ENCODE measurements at places on chromosomes 7 and 10.

DNA sequence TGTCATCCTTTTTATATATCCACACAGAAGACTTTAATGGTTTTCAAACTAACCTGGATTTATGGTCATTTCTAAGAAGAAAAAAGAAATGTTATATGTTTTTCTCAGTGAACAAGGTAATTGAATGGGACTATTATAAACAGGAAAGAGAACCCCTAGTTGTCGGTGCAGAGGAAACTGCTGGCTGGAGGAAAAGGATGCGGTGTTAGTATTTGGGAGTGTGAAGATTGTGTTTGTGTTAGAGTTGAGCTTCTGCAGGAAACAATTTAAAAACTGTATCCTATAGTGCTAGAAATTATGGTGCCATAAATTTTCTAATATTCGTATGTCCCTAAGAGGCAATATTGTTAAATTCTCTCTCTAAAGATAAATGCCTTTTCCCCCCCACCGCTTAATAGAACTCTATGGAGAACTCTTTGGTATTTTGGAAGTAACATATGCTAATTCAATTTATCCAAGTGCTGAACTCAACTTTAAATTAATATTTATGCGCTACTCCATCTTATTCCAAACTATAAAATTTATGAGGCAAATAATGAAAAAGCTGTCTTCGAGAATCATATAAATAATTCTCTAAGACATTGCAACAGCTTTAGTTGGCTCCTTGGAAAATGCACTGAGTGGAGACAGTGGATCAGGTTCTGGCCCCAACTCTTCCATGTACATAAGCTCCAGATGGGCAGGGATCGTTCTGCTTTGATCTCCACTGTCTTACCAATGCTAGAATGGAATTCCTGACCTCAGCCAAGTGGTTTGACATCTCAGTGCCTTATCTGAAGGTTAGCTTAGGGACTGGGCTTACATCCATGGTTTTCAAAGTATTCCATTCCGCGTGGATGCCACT is 5.6 kb downstream of the BZW2 start:
- DNase-seq: no peak

GRCh38 chr7:107939573-107940489 is 48.8 kb downstream of the DLD start:
- DNase-seq: no peak

- DNase-seq: no peak
These were observed 20.9 kb downstream of the CYP3A7 start for GRCh38 chr7:99713995-99714570.

DNA sequence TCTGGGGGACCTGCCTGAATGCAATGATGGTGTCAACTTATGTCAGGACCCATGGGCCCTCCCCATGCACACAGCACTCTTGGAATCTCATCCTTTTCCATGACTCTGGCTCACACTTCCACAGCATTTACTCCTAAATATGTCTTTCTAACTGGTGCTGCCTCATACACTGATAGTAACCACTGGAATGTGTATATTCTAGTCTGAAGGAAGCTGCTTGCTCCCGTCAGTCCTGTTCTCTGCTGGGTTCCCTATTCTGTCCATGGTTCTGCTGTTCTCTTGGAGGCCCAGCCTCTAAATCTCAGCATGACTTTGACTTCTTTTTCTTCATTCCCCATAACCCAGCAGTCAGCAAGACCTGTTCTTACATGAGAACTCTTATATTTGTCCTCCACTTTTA is 1055.1 kb downstream of the KCNMA1 start:
- no peak for DNase-seq

DNA sequence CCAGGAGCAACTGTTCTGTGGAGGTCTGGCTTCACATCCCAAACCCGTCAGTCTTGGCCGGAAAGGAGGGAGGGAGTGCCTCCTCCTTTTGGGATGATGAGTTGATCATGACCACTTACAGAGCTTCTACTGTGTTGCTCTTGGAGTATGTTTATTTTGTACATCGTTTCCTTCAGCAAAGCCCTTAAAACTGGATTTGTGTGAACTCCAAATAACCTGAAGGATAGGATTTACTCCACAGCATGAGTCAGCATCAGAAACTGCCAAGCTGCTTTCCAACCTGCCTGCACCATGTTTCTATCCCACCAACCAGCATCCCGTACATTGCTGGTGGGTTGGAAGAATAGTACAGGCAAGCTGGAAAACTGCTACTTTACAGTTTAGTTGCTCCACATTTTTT is 3.5 kb downstream of the CCDC201 start:
- DNase-seq: no peak

DNA sequence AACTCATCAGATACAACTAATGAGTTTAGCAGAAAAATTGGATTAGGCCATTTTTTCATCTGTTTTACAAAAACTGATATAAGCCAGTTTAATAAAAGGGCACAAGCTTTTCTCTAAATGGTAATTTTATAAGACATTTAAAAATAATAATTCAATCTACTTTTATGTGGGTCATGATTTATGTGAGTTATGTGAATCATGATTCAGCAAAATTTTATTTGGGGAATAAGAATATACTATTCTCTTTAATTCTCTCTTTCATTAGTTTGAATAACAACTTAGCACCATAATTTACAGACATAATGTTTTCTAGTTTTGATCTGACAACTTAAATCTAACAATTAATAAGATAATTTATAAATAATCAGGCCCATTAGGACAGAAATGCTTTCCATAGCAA is 63.8 kb upstream of the TEX47 start:
- no peak for DNase-seq

- no peak for DNase-seq
These were observed 41.8 kb downstream of the CNNM1 start for GRCh38 chr10:99370993-99371392.

DNA sequence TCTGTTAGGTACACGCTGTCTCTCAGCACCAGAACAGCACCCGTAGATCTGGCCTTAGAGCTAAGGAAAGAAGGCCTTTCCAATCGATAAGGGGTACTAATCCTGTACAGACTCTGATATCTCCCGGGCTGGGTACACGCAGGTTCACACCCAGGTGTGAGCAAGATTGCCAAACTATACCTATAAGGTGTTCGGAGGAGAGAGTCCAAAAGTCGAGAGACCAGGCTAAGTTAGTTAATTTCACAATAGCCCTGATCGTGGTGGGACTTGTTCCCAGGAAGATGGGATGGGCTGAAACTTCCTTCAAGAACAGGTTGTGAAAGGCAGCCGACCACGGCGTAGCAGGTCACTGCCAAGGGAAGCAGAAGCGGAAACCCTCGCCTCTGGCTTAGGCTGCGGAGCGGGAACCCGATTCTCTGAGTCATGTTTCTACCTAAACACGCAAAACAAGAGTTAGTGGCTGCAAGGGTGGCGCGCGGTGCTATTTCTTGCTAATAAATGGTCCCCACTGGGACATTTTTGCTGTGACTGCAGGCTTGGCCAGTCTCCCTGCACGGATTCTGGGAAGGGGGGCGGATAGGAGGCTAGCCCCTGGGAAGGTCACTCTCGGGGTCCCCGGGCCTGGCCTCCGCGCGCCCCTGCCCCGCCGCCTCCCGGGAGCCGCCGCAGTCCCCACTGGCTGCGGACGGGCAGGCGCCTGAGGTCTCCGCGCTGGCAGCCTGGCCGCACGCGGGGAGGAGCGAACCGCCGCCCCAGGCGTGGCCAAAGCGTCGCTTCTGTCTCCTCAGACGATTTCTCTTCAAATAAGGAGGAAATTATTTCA is 75.4 kb upstream of the PDSS1 start:
- DNase-seq: no peak

GRCh38 chr10:130857631-130858295 is 453.8 kb downstream of the TCERG1L start:
- no peak for DNase-seq

GRCh38 chr10:48363617-48364355 is 57.3 kb downstream of the MAPK8 start:
- DNase-seq: no peak

GRCh38 chr7:73570977-73571376 is 7.4 kb downstream of the TBL2 start:
- DNase-seq: no peak

- no peak for DNase-seq
These were observed 108.3 kb downstream of the COL28A1 start for GRCh38 chr7:7427363-7427762.

DNA sequence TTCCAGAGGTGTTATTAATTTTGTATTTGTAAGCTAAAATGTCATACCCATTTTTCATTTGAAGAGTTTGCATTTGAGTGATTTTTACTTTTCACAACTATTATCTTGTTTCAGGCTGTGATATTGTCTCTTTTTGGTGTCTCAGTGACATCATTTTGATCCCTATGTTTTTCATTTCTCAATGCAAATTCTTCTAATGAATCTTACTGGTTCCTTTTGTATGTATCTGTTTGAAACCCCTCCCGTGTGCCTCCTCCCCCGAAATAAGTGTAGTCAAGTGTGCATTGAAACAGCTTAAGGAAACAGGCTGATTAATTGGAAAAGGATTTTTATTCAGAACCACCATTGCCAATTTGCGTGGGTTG is 77.8 kb downstream of the SHH start:
- DNase-seq: no peak

DNA sequence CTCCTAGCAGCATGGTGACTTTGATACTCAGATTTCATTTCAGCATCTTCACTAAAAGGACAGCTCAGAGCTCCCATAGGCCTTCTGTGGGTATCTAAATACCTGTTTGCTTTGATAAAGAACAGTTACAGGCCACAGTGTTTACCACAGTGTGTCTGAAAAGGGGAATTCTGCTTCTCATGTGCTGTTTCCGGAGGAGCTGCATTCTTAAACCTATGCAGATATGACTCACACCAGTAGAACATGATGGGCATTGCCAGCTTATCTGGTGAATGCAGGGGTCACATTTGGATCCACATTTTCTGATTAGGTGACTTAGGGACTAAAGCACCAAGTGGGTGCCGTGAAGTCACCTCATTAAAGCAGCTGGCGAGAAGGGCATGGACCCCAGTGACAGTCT is 52.6 kb downstream of the TRRAP start:
- DNase-seq: no peak

GRCh38 chr7:76048668-76048988 is 722 bp downstream of the MDH2 start:
- no peak for DNase-seq

GRCh38 chr7:54967377-54967776 is 51.4 kb upstream of the EGFR start:
- no peak for DNase-seq

- DNase-seq: no peak
These were observed 36.2 kb upstream of the DUSP5 start for GRCh38 chr10:110461530-110461929.

- no peak for DNase-seq
These were observed 62.5 kb downstream of the GLRX3 start for GRCh38 chr10:130198651-130199050.

- no peak for DNase-seq
These were observed 161.0 kb upstream of the POT1 start for GRCh38 chr7:125090596-125090995.

DNA sequence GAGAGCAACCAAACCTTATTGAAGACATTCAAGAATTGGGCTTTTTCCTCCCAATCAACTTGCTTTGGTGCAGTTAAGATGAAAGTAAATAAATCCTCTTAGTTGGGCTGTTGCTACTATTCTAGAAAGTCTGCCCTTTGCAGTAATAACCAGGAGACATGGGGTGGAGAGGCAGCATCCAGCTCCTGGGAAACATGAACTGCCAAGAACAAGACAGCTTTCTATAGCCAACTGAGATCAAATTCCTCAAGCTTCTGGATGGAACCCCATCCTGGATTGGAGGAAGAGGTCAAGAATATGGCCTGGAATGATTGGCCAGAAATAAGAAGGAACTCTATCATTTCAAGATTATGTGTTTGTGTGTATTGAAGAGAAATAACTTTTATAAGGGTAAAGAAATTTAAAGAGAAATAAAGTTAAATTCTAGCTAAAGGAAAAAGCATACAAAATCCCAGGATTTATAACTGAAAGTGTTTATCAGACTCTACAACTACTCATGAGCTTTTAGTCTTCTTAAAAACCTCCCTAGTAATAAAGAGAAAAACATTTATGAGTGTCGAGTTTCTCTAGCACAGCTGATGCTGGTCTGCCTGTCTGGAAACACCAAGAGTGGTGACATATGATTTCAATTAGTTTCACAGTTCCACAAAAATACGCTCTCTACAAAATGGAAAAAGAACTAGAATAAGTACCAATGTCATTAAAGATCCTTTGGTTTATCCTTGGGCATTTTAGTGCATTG is 70.1 kb upstream of the COL1A2 start:
- no peak for DNase-seq

- no peak for DNase-seq
These were observed 33.9 kb upstream of the SP4 start for GRCh38 chr7:21393937-21394336.

DNA sequence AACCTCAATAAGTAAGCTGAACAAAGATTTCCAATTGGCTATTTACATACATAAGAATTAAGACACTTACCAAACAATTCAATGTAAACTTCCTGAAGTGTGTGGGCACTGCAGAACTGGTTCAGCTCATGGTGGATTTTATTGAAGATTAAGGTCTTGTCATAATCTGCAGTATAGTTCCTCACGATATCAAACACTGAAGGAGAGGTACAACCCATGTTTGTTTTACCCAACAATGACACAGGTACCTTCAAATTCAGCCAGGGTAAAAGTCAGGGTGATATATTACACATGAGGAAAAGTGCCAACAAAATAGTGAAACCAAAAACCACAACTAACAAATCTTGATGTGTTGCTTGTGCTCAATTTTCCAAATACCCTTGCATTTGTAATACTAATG is 10.0 kb downstream of the ERLIN1 start:
- no peak for DNase-seq

DNA sequence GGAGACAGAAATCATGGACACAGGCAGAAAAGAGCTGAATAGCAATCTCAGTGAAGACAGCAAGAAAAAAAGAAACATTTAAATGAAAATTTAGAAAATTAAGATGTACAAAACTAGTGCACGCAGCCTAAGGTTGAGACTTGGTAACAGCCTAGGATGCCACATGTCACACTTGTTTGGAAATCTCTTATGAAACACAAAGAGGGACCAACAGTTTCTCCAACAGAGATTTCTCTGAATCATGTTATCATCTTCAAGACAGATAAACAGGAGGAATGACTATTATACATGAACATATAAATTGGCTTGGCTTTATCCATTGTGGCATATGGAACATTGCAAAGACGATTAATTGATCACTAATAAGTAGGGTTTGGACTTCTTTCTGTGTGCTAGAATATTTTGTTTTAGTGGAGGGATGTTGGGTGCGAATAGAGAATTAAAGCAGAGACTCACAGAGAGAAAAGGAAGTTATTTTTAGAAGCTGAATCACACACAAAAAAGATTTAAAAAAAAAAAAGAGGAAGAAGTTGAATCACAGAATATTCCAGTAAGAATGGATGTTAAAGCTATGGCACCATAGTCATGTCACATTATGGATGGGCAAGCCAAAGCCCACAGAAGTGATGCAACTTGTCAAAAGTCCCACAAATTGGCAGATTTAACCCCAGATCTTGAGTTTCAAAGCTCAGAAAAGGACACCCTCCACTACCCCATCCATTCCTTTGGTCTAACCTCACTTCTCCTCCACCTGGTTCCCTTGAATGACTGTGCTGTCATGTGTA is 91.6 kb downstream of the MYOF start:
- DNase-seq: no peak

- no peak for DNase-seq
These were observed 3.4 kb downstream of the KCNH2 start for GRCh38 chr7:150974468-150975391.

GRCh38 chr7:101240226-101241014 is 2.8 kb upstream of the CLDN15 start:
- no peak for DNase-seq
